ENCODE measurements at places on chromosomes 5 and 9.

- no peak for DNase-seq
Measured at GRCh38 chr5:33968211-33969005, 16.1 kb downstream of the SLC45A2 start.

- DNase-seq = no peak
Measured at GRCh38 chr9:117596678-117597077, 107.5 kb upstream of the TLR4 start.

- DNase-seq = no peak
Measured at GRCh38 chr5:174303437-174304045, 258.0 kb downstream of the NSG2 start.

GRCh38 chr9:79663300-79663699, 91.5 kb downstream of the TLE4 start:
- DNase-seq = no peak

DNA sequence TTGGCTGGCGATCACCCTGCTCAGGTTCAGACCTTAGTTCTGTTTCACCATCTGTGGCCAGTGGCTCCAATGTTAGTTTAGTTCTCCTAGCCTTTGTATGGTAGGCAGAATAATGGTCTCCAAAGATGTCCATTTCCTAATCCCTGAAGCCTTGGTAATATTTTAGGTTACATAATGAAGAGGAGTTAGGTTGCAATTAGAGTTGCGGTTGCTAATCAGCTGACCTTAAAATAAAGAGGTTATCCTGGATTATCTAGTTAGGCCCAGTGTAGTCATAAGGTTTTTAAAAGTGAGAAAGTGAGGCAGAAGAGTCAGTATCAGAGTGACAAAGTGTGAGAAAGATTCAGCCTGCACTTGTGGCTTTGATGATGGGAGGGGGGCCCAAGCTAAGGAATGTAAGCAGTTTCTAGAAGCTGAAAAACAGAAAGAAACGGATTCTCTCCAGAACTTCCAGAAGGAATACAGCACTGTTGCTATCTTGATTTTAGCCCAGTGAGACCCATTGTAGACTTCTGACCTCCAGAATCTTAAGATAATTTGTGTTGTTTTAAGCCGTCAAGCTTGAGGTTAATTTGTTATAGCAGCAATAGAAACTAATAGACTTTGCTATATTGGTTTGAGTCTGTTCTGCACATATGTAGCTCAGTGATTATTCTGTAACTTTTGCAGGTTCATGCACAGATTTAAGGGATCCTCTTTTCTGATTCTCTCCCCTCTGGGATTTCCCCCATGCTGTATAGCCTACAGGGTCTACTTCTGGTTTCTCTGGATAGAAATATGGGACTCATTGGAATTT, 21.6 kb downstream of the LNPEP start:
- peak; percentile 25 for DNase-seq

- no peak for DNase-seq
Measured at GRCh38 chr9:111730937-111731567, 63.7 kb downstream of the SHOC1 start.

DNA sequence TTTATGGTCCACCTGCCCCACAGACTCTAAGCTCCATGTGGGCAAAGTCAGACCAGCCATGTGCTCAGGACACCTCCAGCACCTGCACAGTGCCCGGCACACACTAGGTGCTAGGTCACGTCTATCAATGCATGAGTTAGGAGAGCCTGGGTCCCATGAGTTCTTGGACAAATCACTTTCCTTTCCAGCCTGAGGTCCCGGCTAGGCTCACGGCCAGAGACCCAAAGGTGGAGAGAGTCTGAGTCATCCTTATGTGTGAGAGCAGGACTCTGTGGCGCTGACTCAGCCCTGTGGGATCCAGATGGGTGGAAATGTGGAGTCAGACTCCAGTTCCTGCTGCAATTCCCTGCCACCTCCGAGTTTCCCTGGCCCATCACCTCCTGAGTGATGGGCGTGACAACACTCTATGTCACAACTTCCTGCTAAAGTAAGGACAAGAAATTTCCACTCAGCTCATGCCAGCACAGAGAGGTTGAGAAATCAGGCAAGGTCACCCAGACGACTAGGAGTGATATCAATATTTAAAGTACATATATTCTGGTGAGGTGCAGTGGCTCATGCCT, 2.5 kb upstream of the ST6GALNAC4 start:
- DNase-seq = peak; percentile 34

All from stimulated activated naive CD4-positive, alpha-beta T cell treated with Interleukin-2 at 50 U/mL for 16 hours (primary cell).